Retinal pigment epithelial cell (primary cell): ENCODE measurements at places on chromosomes 6 and 20.

DNA sequence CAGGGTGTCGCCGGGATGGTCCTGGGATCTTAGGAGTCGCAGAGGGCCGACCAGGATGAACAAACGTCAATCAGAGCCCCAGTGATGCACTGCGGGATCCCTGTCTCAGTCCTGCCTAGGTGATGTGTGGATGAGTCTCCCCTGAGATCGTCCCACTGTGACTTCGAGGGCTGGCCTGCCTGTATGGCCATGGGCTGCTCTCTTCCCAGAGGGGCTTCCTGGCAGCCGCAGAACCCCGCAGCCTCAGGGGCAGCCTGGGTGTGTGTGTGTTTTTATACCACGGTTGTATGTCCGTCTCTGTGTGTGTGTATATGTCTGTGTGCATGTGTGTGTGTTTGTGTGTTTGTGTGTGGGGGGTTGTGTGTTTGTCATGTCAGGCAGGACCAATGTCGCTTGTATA, 111.6 kb downstream of the MYLK4 start:
- DNase-seq, result no peak

DNA sequence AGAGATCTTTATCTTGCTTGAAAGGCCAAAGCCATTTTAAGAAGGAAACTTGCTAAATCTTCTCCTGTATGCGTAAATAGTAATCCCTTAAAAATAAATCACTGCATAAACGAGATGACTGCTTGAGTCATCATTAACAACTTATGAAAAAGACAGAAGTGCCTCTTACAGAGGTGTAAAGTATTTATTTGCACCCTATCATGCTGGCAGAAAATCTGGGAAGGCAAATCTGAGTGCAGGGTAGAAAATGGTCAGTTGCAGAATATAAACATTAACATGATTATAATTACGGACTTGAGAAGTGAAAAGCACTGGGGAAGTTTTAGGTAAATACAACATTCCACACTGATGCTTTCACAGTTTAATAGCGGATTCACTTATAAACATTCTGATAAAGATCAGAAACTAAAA, 67.5 kb upstream of the FBXO30 start:
- no peak for DNase-seq

GRCh38 chr6:152636021-152636608, 1.0 kb downstream of the SYNE1 start:
- DNase-seq, result no peak

DNA sequence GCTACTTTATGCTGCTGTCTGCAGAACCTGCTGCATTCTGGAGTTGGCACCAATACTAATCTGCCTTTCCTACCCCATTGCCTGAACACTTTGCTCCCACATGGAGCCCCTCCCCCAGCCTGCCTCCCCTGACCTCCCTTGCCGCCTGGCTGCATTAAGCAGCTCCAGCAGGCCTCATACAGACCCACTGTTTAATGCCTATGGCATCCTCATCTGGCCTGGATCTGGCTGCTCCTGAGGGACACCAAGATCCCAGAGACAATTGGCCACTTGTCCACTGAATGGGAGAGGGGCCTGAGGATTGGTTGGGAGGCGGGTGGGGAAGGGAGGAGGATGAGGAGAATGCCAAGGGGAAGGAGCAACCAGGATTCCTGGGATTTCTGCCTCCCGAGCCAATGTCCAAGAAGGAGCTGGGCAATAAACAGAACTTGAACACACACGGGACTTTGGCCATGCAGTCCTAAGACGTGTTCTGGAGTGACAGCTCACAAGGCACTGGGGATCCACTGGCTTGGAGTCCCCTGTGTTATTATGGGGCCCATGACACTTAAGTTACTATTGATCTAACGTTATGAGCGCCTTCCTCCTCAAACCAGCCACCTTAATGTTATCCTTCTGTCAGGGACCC, 10.4 kb upstream of the KCNK5 start:
- no peak for DNase-seq

DNA sequence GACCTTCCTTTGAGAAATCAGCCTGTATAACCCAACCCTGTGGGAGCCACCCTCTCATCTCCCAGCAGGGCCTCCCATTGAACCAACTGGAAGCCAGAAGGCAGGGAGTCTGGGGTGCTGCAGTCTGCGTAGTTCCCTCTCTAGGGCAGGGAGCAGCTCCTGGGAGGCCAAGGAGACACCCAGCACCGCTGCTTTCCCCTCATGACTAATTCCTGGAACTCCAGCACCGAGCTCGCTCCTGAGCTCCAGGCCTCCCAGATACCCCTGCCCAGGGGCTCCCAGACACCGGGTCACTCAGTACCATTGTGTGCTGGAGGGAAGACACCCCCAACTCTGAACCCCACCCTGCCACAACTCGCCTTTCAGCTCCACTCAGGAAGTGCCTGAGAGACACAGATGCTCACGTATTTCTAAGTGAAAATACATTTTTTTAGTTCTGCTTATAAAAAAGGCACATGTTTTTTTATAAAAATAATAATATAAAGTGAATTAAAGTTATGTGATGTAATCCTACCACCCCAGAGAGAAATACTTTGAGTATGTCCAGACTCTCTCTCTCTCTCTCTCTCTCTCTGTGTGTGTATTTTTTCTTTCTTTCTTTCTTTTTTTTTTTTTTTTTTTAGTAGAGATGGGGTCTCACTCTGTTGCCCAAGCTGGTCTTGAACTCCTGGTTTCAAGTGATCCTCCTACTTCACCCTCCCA, 17.5 kb downstream of the PIM1 start:
- no peak for DNase-seq

DNA sequence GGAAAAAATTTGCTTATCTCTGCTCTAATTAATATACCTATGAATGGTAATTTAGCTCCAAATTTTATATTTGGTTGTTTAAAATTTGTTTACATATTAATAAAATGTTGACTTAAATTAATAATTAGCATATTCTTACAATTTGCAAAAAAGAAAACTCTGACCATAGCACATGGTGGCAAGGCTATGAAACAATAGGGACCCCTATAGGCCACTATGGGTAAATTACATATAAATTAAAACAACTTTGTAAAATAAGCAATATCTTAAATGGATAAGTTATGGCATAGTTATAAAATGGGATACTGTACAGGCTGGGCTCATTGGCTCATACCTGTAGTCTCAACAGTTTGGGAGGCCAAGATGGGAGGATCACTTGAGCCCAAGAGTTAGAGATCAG, 76.0 kb downstream of the MKKS start:
- DNase-seq, result no peak

DNA sequence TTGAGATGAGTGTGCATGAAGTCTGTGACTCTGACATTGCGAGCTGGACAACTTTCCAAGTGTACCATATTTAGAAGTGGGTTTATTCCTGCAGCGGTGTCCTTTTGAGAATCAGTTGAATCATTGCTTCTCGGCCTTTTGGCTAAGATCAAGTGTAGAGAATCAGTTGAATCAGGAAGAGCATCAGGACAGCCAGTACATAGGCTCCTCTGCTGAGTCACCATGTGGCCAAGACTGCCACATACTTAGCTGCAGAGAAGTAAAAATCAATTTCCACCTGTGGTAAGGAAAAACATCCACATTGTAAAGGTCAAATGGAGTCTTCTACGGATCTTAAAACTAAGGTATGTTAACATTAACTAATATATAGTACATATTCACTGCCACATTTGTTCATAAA, 428.4 kb upstream of the MARCKS start:
- no peak for DNase-seq

DNA sequence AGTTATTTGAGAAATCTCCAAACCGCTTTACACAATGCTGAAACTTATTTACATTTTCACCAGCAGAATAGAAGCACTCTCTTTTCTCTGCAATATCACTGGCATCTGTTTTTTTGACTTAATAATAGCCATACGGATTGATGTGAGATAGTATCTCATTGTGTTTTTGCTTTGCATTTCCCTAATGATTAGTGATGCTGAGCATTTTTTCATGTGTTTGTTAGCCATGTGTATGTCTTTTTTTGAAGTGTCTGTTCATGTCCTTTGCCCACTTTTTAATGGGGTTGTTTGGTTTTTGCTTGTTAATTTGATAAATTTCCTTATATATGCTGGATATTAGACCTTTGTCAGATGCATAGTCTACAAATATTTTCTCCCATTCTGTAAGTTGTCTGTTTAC, 73.6 kb downstream of the FBXO5 start:
- no peak for DNase-seq

DNA sequence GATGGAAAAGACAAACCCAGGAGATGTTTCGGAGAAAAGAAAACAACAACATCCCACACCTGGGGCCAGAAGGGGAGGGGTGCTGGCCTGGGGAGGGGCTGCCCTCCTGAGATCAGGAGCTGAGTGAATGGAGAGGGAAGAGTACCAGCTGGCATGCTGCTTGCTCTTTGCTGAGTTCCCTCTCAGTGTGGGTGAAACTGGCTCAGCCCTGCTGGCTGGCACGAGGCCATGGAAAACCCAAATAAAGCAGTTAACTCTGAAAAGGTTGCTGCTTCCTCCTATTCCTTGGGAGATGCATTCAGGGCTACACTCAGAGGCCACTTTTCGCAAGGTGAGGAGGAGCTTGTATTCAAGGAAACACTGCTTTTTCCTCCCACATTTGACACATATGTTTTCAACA, 8.0 kb upstream of the KCNK16 start:
- no peak for DNase-seq

DNA sequence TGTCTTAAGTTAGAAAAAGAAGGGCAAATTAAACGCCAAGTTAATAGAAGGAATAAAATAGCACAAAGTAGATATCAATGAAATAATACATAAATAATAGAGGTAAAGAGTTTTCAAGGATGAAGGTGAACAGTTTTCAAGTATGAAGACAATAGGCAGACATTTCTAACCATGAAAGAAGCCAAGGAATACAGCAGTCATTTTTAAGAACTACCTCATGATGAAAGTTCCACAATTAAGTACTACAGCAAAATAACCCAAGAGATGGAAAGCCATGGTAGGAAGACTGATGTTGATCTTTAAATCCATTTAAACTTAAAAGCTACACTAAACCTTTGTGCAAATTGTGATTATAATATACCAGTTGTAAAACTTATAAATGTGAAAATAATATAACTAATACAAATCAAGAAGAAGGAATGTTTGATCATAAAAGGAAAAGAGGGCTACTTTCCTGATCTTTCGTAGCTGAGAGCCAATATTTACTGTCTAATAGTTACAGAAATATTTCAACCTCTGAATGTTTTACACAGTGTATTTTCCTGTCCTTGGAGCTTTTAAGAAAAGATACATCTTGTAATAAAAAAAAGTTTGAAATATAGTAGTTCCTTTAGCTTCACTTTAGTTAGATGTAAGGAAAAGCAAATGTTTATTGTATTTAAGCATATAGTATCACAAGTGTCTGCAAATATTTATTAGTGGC, 143.1 kb downstream of the STXBP5 start:
- no peak for DNase-seq

- no peak for DNase-seq
These were observed 33.2 kb downstream of the BFSP1 start for GRCh38 chr20:17497821-17498580.

GRCh38 chr6:109117346-109118035, 22.2 kb downstream of the CEP57L1 start:
- DNase-seq, result no peak

DNA sequence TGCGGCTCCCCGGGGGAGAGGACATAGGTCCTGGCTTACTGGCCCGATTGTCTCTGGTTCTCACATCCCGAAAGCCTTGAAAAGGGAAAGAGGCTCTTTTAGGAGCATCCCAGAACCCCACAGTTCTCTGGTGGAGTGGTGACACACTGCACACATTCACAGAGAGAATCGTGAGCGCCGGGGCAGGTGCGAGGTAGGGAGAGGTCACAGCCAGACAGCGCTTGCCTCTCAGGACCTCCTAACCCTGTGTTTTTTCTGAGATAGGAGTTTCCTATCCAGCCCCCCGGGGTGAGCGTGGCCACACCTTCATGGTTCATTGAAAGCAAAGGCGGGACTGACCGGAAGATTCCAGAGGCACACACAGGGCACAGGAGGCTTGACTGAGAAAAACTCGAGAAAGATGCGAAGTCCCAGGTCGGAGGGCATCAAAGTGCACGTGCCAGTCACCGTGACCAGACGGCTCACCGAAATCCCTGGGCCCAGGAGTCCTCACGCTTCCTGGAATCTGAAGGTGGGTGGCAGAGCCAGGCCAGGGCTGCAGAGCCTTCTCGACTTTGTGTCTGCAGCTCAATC, 46.5 kb upstream of the FRMD1 start:
- DNase-seq, result no peak

- no peak for DNase-seq
These were observed 296.5 kb downstream of the ZNF217 start for GRCh38 chr20:53297154-53297529.

- DNase-seq, result no peak
These were observed 71.5 kb upstream of the ISM1 start for GRCh38 chr20:13149371-13150105.

DNA sequence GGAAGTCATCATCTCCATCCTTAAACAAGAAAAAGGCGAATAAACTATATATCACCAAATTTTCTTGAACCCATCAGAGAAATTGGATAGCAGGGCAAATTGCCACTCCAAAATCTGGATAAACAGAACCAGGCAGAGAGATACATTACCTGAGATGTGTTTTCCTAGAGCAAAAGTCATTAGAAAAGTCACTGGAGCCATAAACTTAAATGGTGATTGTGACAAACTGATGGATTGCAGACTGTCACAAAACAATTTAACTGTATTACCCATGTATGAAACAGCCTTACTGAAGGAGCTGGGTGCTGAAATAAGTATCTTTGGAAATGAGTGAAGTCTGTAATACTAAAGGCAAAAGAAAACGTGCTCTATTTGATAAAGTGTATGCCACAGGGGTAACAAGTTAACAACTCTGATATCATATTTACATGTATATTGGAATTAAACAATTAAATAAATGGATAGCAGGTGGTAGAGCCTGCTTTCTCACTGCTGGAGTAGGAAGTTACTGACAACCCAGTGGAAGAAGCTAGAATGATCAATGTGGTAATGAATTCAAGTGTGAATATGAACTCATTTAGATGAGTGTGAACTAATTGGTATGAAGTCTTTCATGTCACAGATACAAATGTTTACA, 186.9 kb downstream of the LMBRD1 start:
- no peak for DNase-seq

DNA sequence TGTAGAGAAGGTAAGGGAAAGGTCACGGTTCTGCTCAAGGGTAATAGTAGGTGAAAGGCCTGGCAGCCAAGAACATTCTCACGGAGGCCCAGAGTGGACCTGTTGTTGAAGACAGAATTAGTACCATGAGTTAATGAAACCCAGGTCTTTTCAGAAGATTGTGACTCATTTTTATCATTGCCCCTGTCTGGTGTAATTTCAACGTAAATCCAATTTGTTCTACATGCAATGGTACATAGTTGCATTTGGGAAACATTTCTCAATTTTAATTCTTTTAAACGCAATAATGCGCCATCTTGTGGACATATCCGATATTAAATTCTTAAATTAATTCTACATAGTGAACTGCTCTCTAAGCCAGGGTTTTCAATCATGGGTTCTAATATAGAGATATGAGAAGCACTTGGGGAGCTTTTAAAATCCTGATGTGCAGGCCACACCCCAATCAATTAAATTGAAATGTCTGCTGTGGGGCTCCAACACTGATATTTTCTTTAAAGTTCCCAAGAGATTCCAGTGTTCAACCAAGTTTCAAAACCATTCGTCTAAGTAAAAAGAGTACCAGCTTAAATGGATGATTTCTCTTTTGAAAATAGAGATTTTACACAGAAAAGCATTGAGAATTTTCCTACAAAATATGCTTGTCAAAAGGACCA, 257.4 kb downstream of the PLCB1 start:
- DNase-seq, result no peak
